Regular cardiac myocyte (primary cell): ENCODE measurements at places on chromosomes 16 and 17. TPM values are rescaled to one million over a fixed set of nuclear protein-coding genes. Genes with fewer than 3 reads are reported as not detected.

Gene TOM1L1
- total RNA-seq, result 15.5 and 23.7 TPM in 2 replicates

Gene TAF1C
- total RNA-seq, result 15.1 and 16.9 TPM in 2 replicates

Gene PRAC2
- total RNA-seq, result not detected in 2 replicates

Gene CNGB1
- total RNA-seq, result not detected in 2 replicates

Gene SCGB1C2
- not detected in 2 replicates for total RNA-seq

Gene PYDC1
- not detected in 2 replicates for total RNA-seq

Gene RAMP2
- under 0.01 and 0.58 TPM in 2 replicates for total RNA-seq

Gene B3GNT9
- total RNA-seq, result 27.4 and 42.3 TPM in 2 replicates

Gene ABCA10
- 0.77 and 3.9 TPM in 2 replicates for total RNA-seq

Gene GJC1
- total RNA-seq, result 15.8 and 40.6 TPM in 2 replicates

Gene TACO1
- total RNA-seq, result 13.0 and 31.1 TPM in 2 replicates

Gene CD19
- total RNA-seq, result not detected in 2 replicates

Gene CARD14
- under 0.01 TPM in 1 of 2 replicates, not detected in the other for total RNA-seq

Gene GOSR2
- total RNA-seq, result 52.1 and 60.8 TPM in 2 replicates

Gene RND2
- 0.19 and 0.28 TPM in 2 replicates for total RNA-seq

Gene GP2
- total RNA-seq, result not detected in 2 replicates

Gene INCA1
- 0.19 and 0.28 TPM in 2 replicates for total RNA-seq

Gene TNK1
- under 0.01 and 0.28 TPM in 2 replicates for total RNA-seq

Gene ASB16
- under 0.01 TPM in 2 replicates for total RNA-seq

Gene CCDC57
- 10.2 and 11.6 TPM in 2 replicates for total RNA-seq

Gene NDUFAF8
- total RNA-seq, result 36.9 and 39.7 TPM in 2 replicates

Gene CCL17
- not detected in 2 replicates for total RNA-seq

Gene GNAO1
- under 0.01 and 0.19 TPM in 2 replicates for total RNA-seq

Gene ABCC12
- total RNA-seq, result 0.19 and 0.56 TPM in 2 replicates

Gene TK1
- 18.6 and 198 TPM in 2 replicates for total RNA-seq

Gene C16orf89
- 1.1 TPM in 1 of 2 replicates, not detected in the other for total RNA-seq

Gene KRTAP9-4
- total RNA-seq, result not detected in 2 replicates
